Prostate gland (tissue), 2 donors: ENCODE measurements at places on chromosomes 12 and 14.

DNA sequence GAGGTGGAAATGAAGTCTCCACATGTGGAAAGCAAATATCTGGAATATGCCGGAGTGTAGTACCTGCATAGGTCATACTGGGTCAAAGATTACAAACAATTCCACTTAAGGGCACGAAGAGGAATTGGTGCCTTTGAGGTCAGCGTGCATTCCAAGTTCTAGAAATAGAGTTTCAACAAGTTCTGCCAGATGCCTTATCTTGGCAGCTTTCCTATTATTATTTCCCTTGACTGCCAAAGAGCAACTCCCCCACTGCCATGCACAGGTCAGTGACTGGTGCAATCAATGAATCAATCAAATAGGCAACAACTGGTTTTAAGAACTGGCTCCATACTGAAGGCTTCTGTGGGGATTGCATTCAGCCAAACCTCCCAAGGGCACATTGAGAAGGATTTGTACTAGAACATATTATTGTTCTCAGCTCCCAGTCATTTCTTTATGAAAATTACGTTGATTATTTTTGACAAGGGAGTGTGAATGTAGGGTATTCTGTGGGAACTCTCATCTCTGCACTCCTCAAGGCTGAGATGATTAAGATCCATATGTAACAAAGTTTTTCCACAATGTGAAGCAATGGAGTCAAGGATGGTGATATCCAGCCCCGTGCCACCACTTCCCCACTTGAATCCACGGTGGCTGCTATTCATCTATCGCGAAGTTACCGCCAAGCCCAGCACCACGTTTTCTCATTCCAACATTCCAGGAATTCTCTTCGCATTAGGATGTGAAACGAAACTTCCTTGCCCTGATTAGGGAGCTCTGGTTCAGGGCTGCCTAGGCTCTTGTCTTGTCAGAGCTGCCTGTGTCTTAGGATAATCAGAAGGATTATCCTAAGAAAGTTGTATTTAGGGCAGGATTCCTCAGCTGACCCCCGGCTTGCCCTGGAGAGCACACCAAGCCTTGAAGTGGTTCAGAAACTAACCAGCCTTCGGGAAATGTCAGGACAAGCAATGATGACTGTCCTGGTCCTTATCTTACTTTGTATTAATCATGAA, 115.1 kb upstream of the PCED1B start:
- no peak for DNase-seq

DNA sequence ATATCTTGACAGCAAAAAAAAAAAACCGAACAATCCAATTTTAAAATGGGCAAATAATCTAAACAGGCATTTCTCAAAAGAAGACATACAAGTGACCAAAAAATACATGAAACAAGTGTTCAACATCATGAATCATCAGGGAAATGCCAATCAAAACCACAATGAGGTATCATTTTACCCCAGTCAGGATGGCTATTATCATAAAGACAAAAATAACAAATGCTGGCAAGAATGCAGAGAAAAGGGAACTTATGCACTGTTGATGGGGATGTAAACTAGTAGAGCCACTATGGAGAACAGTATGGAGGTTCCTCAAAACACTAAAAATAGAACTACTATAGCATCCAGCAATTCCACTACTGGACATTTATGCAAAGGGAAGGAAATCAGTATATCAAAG, 448.2 kb downstream of the RGS6 start:
- DNase-seq, result no peak

DNA sequence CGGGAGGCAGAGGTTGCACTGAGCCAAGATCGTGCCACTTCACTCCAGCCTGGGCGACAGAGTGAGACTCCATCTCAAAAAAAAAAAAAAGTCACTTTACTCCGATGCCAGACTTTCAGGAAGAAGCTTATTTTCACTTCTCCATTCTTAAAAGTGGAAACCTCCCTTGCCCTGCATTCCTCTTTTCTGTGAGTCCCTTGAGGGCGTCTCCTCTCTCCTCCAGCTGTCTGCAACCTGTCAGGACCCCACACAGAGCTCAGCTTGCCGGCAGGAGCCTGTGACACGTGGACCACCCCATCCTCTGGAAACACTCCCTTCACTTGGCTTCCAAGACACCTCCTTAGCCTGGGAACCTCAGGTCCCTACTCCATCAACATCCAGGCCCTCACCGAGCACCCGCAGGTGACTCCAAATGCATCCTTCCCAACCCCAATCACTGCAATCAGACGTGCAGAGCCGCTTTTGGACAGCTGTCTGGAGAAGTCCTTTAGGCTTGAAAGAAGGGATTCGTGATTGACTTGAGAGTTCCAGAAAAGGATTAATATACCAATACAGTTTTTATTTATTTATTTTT, 34.3 kb downstream of the SLC15A4 start:
- no peak for DNase-seq

DNA sequence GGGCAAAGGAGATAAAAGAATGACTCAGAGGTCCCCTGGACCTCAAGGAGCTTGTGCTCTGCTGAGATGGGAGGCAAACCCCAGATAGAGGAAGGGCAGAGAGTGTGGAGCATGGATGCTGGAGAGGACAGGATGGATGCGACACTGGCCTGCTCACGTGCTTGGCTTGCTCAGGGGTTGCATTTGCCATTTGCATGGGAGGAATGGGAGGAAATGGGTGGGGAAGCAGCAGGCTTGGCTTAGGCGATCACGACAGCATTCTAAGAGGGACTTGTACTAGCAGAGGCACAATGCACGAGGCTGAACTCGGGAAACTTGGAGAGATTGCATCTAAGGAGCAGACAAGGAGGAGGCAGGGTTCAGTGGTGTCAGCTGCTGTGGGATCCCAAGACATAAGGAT, 19.8 kb downstream of the CD9 start:
- DNase-seq, result no peak

GRCh38 chr12:25557830-25558436, 4.8 kb upstream of the LMNTD1 start:
- peak; percentile 35 for DNase-seq

- no peak for DNase-seq
These were observed 2.3 kb upstream of the JPH4 start for GRCh38 chr14:23580948-23581281.

DNA sequence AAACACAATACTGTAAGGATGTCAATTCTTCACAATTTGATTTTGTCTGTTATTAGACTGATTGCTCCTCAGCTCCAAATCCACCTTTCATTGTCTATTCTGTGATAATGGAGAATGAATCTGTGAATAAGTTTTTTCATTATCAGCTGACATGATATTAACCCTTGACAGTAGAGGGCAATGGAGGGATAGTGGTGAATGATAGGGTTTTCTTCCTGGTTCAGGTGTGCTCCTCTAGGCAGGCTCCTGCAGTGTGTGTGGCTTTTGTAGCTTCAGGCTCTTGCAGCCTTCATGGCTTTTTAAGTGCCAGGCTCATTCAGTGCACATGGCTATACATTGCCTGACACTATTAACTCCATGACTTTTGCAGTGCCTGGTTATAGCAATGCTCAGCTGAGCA, 23.4 kb upstream of the ZNF641 start:
- no peak for DNase-seq

DNA sequence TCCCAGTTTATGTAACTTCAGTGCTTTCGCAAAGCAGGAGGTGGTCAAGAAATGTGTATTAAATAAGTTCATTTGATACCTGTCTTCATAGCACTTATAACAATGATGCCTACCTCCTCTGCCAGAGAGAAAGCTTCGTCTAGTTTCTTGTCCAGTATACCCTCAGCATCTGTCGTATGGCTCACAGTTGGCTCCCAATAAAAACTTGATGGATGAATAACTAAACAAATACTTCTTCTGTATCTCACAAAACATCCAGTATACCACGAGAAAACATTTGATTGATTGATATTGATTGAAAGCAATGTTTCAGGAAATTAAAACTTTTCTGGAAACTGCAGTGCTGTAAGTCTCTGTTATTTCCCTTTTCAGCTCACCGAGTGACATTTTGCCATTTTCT, 26.9 kb upstream of the PTGDR start:
- no peak for DNase-seq

- no peak for DNase-seq
These were observed 539.7 kb downstream of the SNAPC1 start for GRCh38 chr14:62301911-62302310.

DNA sequence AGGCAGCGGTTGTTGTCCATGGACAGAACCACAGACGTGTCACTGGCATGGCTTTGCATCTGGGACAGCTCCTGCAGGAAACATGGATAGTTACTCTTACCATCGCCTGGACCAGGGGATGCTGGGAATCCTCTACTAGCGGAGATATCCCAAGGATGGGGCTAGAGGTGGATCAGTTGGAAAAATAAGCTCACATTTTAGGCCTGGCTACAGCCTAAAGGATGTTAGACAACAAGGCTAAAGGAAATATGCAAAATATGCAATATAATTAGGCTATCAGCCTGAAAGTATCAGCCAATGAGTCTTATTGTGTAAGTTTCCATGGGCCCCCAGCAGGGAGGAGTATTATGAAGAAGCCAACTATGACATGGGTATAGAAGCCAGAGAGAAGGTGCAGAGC, 5.0 kb downstream of the KRT76 start:
- no peak for DNase-seq

GRCh38 chr12:22626406-22626805, 1.4 kb downstream of the ETNK1 start:
- DNase-seq, result peak; percentile 28

DNA sequence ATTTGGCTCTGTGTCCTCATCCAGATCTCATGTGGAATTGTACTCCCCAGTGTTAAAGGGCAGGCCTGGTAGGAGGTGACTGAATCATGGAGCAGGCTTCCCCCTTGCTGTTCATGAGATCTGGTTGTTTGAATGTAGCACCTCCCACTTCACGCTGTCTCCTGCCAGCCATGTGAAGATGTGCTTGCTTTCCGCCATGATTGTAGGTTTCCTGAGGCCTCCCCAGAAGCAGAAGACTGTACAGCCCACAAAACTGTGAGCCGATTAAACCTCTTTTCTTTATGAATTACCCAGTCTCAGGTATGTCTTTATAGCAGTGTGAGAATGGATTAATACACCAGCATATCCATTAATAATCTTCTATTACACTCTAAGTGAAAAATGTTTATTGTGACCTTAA, 70.2 kb downstream of the BAZ1A start:
- DNase-seq, result no peak

DNA sequence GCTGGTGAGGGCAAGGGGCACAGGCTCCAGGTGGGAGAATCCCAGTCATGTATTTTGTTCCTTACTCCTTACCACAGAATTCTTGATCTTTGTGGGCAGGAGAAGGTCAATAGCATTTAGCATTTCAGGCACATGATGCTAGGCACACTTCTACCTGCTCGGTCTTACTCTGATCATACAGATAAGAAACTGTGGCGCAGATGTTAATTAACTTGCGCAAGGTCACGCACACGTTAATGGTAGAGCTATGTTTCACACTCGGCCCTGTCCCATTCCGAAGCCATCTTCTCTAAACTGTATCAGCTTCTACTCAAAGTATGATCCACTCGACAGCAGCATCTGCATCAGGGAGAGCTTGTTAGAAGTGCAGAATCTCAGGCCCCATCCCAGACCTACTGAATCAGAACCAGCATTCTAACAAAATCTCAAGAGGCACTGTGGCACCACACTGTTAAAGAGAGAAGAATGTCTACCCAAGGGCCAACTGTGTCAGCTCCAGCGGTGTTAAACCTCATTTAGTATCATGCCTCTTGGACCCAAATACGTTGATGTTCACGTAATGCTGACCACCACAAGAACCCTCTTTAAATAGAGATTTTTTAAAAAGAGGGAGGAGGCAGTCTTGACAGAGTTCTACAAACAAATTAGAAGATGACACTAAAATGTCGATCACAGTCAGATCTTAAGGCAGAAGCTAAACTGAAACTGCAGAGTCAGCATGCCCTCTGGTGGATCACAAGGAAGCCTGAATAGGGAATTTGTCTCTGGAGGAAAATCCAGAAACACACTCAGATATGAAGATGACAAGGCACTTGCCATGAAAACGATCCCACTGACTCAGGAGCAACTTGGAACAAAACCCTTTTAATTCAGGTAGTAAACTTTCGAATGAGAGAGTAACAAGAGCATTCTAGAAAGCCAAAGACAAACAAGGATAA, 7.3 kb downstream of the STXBP6 start:
- DNase-seq, result peak; percentile 31

DNA sequence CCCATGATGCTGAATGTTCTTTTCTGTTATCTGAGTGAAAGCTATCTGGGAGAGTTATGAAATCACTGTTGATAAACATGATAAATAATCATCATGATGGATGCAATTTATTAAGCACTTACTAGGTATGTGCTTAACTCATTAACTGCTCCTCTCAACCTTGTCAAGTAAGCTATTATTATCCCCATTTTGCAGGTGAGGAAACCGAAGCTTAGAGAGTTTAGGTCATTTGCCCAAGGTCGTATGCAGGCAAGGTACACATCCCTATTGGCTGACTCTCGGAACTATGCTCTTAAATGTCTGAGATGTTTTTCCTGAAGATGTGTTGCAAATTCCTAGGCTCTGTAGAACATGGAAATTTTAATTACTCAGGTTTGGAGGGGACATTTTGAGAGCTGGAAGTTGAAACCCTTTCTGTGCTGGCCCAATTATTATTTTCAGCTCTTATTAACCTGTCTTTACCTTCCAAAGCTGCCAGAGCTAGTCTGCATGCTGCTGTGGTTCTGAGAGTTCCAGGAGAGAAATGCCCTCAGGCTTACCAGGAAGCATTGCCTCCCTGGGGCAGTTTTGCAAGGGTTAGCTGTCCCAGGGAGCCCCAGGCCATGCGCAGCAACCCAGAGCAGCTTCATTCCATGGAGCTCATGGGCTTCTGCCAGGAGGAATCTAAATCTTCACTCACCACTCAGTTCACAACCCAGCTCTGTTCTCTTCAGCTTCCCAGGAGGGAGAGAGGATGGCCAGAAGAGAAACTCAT, 55.6 kb upstream of the OAS1 start:
- DNase-seq, result no peak

- peak; percentile 94 for DNase-seq
These were observed at the start of gene AEBP2 for GRCh38 chr12:19439059-19440018. TSS of gene AEBP2 (plus strand) at chr12:19439492. CDS start at chr12:19439700, 208 bp downstream.

DNA sequence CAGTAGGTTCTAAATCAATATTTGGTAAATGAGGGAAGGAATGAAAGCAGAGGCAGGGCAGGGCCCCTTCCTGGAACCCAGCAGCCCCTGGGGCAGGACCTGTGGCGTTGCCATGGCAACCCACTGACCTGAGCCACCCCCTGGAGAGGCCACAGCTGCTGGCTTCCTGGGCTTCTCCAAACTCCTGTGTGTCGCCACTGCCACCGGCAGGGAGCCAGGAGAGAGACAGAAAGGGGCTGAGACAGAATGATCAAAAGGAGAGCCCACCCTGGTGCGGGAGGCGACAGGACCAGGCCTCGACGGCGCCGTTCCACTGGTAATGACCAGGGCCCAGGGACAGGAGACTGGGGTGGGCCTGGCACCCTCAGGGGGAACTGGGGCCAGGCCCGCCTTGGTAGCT, 18.2 kb downstream of the RFX4 start:
- no peak for DNase-seq
